ENCODE measurements at places on chromosomes 3 and 15. TPM values are rescaled to one million over a fixed set of nuclear protein-coding genes. Genes with fewer than 3 reads are reported as not detected.

The MFSD1 gene
- total RNA-seq: 14.8 TPM

The GPR62 gene
- not detected for total RNA-seq

- no peaks in the 10 kb centered on the region for H3K4me1 ChIP-seq
- peak; percentile 19 for ATAC-seq
- H3K36me3 ChIP-seq: peaks cover 14% of the 10 kb centered on the region
- H3K27ac ChIP-seq: peak overlapping the region; percentile 94
Measured at GRCh38 chr15:76310475-76311099, 682 bp downstream of the ETFA start.

The RTP2 gene
- not detected for total RNA-seq
